ENCODE measurements at places on chromosomes 4 and X. TPM values are rescaled to one million over a fixed set of nuclear protein-coding genes. Genes with fewer than 3 reads are reported as not detected.

GRCh38 chr4:6806924-6807626 is 24.5 kb downstream of the KIAA0232 start:
- H3K4me3 ChIP-seq: no peak overlapping the region
- H3K27me3 ChIP-seq: no peaks in the 10 kb centered on the region
- DNase-seq: no peak

DNA sequence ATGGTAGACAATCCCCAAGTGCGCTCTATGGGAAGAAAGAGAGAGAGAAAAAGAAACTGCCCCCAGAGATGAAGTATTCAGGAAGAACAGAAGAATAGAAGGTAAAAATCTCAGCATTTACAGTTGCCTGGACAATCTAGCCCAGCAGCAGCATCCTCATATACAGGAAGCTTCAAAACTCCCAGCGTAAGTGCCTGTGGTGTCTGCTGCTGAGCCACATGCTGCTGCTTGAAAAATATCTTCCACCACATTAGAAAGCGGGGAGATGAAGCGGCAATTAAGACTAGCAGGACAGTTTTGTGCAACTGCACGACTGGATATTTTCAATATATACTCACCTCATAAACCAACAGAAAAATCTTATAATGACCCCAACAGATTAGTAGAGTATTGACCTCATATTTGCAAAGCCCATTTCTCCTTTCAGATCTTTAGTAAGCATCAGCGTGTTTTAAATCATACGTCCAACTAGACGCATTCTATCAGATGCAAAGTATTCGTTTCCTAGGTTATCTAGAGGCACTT is 972.0 kb upstream of the TENM3 start:
- no peaks in the 10 kb centered on the region for H3K27me3 ChIP-seq
- H3K4me1 ChIP-seq: no peaks in the 10 kb centered on the region
- H3K36me3 ChIP-seq: no peaks in the 10 kb centered on the region
- H3K27ac ChIP-seq: no peak overlapping the region

PQBP1 gene
- 67.1 TPM for total RNA-seq

DNA sequence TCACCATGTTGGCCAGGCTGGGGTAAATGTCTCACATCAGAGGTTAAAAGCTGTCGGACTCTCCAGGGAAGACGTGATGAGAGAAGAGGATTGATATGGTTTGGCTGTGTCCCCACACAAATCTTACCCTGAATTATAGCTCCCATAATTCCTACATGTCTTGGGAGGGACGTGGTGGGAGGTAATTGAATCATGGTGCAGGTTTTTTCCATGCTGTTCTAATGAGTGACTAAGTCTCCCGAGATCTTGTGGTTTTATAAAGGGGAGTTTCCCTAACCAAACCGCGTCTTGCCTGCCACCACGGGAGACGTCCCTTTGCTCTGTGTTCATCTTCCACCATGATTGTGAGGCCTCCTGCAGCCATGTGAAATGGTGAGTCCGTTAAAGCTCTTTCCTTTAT is 64.4 kb downstream of the ASMT start:
- no peaks in the 10 kb centered on the region for H3K36me3 ChIP-seq
- no peak overlapping the region for H3K27ac ChIP-seq
- H3K4me1 ChIP-seq: no peaks in the 10 kb centered on the region

- no peak overlapping the region for H3K27ac ChIP-seq
- no peaks in the 10 kb centered on the region for H3K4me1 ChIP-seq
- no peak overlapping the region for H3K4me3 ChIP-seq
- DNase-seq: no peak
- no peaks in the 10 kb centered on the region for H3K27me3 ChIP-seq
Measured at GRCh38 chrX:114619874-114620273, 36.0 kb downstream of the HTR2C start.

- no peak for DNase-seq
- H3K4me3 ChIP-seq: no peak overlapping the region
- H3K36me3 ChIP-seq: no peaks in the 10 kb centered on the region
- H3K27ac ChIP-seq: no peak overlapping the region
Measured at GRCh38 chr4:7195546-7196287, 3.4 kb downstream of the SORCS2 start.

- no peaks in the 10 kb centered on the region for H3K36me3 ChIP-seq
- H3K4me1 ChIP-seq: no peaks in the 10 kb centered on the region
- H3K4me3 ChIP-seq: no peak overlapping the region
- no peak overlapping the region for H3K27ac ChIP-seq
Measured at GRCh38 chr4:185773419-185773818, 38.6 kb downstream of the SORBS2 start.

DNA sequence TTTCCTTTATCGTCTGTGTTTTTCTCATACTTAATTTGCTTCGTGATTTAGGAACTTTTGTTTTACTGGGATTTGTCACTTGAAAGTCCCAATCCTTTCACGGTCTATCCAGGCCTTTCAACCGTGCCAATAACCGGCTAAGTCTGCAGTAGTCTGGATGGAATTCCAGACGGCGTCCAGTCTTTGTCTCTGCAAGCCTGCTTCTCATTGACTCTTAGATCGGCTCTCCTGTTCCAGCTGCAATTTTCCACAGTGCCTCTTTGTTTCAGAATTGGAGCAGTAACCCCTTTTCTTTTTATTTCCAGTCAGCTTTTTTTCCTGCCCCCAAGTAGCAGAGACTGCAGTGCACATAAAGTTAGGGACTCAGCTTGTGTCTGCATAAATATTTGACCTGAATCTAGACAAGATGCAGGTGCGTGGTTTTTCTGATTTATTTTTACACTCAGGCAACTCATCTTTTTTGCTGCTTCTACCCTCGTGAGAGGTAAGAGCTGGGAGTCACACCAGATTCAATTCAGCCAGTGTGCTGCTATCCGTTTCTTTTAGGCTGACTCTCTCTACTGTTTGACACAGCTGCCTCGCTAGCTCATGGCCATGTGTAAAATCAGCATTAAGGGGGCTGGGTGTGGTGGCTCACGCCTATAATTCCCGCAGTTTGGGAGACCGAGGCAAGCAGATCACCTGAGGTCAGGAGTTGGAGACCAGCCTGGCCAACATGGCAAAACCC is 37.4 kb upstream of the DHRSX start:
- H3K4me1 ChIP-seq: no peaks in the 10 kb centered on the region
- H3K36me3 ChIP-seq: no peaks in the 10 kb centered on the region
- H3K27me3 ChIP-seq: no peaks in the 10 kb centered on the region
- DNase-seq: no peak

- no peaks in the 10 kb centered on the region for H3K27me3 ChIP-seq
- H3K27ac ChIP-seq: no peak overlapping the region
- H3K4me1 ChIP-seq: peaks cover 4% of the 10 kb centered on the region
- no peak overlapping the region for H3K4me3 ChIP-seq
- DNase-seq: no peak
- H3K36me3 ChIP-seq: no peaks in the 10 kb centered on the region
Measured at GRCh38 chr4:2438822-2439718, 20.3 kb downstream of the CFAP99 start.

SAGE1 gene
- total RNA-seq: not detected

VCX2 gene
- not detected for total RNA-seq

- H3K27me3 ChIP-seq: no peaks in the 10 kb centered on the region
- H3K4me1 ChIP-seq: no peaks in the 10 kb centered on the region
- no peaks in the 10 kb centered on the region for H3K36me3 ChIP-seq
- no peak overlapping the region for H3K4me3 ChIP-seq
Measured at GRCh38 chrX:12370497-12370986, 232.3 kb downstream of the FRMPD4 start.

- no peaks in the 10 kb centered on the region for H3K36me3 ChIP-seq
- H3K27me3 ChIP-seq: no peaks in the 10 kb centered on the region
- no peak for DNase-seq
Measured at GRCh38 chr4:165715989-165716388, 157.0 kb upstream of the TLL1 start.

PLAC8 gene
- total RNA-seq: 0.61 TPM

DNA sequence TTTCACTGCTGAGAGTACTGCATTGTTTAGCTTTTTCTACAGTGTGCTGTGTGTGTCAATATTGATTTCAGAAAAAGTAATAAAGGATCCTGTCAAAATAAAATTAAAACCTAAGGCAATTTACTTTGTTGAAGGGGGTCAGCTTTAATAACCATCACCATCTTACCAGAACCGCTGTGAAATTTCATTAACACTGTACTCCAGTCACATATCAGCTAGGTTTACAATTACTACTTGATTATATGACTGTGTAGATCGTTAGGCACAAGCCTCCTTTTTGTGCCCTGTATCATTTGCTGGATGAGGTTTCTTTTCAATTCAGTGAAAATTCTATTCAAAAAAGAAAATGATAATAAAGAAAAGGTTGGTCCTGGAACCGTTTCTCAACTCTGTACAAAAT is 917.2 kb downstream of the CENPC start:
- DNase-seq: no peak
- no peak overlapping the region for H3K4me3 ChIP-seq
- no peak overlapping the region for H3K27ac ChIP-seq
- no peaks in the 10 kb centered on the region for H3K27me3 ChIP-seq
- no peaks in the 10 kb centered on the region for H3K36me3 ChIP-seq

PSAPL1 gene
- 0.05 TPM for total RNA-seq

DNA sequence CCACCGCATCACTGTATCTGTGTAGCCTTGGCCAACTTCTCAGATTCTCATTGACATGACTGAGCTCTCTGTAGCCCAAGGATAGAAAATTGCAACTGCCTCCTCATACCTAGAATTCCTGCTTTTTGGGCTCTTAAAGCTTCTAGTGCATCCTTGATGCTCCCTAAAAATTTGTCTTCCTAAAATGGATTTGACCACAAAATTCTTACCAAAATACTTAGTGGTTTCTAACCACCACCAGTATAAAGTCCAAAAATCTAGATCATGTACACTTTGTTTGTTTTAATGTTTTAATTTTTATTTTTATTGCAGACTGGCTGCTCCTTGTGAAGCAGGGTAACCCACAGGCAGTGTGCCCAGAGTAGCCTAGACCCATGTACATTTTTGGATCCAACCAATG is 75.5 kb downstream of the TBC1D9 start:
- H3K4me3 ChIP-seq: no peak overlapping the region
- DNase-seq: no peak
- H3K27me3 ChIP-seq: no peaks in the 10 kb centered on the region
- H3K36me3 ChIP-seq: no peaks in the 10 kb centered on the region
- no peaks in the 10 kb centered on the region for H3K4me1 ChIP-seq

TSPAN6 gene
- total RNA-seq: 25.0 TPM

PPEF1 gene
- not detected for total RNA-seq

DNA sequence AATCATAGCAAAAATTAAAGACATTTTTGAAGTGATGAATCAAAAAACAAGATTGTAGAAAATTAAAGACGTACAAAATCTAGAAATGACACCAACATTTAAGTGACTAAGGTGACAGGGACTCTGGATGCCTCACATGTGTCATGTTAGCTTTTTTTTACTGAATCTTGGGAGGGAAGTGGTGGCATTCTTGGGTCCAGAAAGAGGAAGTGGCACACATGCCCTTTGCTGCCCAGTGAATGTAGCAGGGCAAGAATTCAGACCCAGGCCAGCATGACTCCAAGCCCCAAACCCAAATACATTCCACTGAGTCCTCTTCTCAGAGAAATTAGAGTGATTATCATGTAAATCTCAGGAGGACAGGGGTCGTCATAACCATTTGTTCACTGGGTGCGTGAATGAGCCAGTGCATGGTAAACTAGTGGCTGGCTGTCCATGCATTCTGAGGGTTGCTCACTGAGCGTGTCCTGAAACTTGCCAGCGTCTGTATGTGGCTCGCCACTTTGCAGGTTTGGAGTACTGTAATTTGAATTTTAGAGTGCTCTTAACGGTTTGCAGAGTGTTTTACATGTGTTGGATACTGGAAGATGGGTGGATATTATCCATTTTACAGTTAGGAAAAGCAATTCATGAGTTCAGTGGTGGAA is 55.4 kb upstream of the TBC1D14 start:
- H3K36me3 ChIP-seq: no peaks in the 10 kb centered on the region
- no peak overlapping the region for H3K27ac ChIP-seq
- H3K4me1 ChIP-seq: peaks cover 16% of the 10 kb centered on the region

DNA sequence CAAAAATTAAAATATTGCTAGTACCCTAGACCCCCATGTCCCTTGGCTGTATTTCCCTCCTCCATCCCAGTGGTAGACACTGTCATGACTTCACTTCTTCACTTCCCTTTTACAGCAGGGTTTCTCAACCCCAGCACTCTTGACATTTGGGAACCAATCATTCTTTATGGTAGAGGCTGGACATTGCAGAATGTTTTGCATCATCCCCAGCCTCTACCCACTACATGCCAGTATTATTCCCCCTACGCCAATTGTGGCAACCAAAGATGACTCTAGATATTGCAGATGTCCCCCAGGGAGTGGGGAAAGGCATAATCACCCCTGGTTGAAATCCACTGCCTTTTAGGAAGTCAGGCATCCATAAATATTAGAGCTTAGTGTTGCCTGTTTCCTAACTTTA is 138.6 kb downstream of the AMELX start:
- H3K27ac ChIP-seq: no peak overlapping the region
- no peak for DNase-seq

DNA sequence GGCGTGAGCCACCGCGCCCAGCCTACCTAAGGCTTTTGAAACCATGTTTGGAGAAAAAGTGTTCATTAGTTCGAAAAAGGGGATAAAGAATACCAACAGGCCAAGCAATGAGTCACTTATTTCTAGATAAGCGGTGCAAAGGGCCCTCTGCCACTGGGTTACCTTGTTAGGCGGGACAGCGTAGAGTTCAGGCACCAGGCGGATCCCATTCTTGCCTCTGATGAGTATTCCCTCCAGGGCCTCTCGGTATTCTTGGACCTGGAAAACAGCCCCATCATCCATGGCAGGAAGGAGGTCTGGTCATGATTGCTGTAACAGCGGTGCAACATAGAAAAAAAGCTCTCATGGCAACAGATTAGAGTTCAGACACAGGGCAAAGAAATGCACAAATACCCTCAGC is 48.0 kb downstream of the PHKA2 start:
- H3K4me1 ChIP-seq: no peaks in the 10 kb centered on the region
- H3K27ac ChIP-seq: no peak overlapping the region
- H3K4me3 ChIP-seq: no peak overlapping the region
- no peak for DNase-seq
- no peaks in the 10 kb centered on the region for H3K36me3 ChIP-seq

GRCh38 chrX:139881130-139881529 is 51.7 kb downstream of the ATP11C start:
- H3K27ac ChIP-seq: no peak overlapping the region
- peak; percentile 16 for DNase-seq
- H3K36me3 ChIP-seq: no peaks in the 10 kb centered on the region
